ENCODE measurements at places on chromosomes 13 and 19.

GRCh38 chr19:46442808-46443450 is 14.2 kb upstream of the PNMA8C start:
- DNase-seq = peak; percentile 88

DNA sequence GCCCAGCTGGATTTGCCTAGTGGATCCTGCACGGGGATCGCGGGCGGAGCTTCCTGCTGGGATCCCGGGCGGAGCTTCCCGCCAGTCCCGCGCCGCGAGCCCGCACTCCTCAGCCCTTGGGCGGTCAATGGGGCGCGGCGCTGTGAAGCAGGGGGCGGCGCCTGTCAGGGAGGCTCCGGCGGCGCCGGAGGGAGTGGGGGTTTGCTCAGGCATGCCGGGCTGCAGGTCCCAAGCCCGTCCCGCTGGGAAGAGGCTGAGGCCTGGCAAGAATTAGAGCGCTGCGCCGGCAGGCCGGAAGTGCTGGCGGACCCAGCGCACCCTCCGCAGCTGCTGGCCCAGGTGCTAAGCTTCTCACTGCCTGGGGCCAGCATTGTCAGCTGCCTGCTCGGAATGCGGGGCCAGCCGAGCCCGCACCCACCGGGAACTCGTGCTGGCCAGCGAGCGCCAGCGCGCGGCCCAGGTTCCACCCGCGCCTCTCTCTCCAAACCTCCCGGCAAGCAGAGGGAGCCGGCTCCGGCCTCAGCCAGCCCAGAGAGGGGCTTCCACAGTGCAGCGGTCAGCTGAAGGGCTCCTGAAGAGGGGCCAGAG is 119.6 kb downstream of the PRR20E start:
- DNase-seq = no peak

DNA sequence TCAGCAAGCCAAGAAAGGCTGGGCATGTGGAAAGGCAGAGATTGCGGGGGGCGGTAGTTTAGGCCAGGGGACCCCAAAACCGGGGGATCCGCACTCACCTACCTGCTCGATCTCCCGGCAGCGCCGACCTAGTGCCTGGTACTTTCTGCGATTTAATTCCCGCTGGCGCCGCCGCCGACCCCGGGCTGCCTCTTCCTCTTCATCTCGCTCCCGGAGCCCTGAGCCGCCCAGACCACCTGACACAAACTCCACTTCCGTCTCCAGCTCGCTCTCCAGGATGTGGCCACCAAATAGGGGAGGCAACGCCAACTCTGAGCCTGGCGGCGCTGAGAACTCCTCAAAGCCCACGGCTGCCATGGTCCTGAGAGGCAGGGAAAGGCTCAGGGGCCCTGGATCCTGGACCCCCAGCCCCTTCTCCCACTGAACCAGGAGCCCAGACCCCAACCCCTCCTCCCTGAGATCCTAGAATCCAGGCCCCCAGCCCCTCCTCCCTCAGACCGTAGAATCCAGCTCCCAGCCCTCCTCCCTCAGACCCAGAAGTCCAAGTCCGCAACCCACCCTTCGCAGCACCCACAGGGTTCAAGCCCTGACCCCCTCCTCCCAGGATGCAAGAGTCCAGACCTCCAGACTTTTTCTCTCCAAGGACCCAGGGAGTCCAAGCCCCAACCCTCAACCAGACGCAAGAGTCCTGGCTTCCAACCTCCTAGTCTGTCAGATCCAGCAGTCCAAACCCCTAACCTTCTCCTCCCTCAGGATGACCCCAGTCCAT is 933 bp downstream of the TFPT start:
- DNase-seq = no peak

- no peak for DNase-seq
Measured at GRCh38 chr13:93355094-93355493, 128.5 kb downstream of the GPC6 start.

DNA sequence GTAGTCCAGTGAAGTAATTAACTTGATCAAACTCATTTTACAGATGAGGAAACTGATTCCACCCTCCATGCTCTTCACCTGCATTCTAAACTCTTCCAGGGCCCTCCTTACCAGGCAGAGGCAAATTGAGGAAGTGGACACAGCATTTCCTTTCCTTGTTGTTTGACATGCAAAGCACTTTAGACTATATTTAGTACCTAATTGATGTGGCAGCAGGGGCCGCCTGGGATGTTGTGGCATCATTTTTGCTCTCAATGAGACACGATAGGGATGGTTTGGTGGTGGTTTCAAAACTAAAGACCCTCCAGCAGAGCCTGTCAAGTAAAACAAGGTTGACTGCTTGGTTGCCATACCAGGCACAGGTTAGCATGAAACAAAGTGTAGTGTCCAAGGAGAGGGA is 7.9 kb downstream of the SIPA1L3 start:
- no peak for DNase-seq

- DNase-seq = no peak
Measured at GRCh38 chr19:1085676-1086442, 9.3 kb downstream of the POLR2E start.

DNA sequence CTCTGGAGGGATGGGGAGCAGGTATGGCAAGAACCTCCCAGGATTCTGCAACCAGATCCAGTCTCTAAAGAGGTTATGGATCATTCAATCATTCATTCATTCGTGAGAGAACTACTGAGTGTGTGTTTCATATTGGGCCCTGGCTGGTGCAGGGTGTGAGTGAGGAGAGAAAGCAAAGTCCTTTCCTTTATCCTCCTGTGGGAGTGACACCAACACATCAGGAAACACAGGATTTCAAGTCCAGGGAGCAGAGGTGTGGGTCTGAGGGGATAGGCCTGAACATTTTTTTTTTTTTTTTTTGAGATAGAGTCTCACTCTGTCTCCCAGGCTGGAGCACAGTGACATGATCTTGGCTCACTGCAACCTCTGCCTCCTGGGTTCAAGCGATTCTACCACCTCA is 3.3 kb downstream of the CEACAM1 start:
- DNase-seq = no peak

GRCh38 chr13:67299072-67299635 is 69.0 kb upstream of the PCDH9 start:
- DNase-seq = no peak

- DNase-seq = no peak
Measured at GRCh38 chr13:103430368-103430767, 364.2 kb upstream of the SLC10A2 start.

DNA sequence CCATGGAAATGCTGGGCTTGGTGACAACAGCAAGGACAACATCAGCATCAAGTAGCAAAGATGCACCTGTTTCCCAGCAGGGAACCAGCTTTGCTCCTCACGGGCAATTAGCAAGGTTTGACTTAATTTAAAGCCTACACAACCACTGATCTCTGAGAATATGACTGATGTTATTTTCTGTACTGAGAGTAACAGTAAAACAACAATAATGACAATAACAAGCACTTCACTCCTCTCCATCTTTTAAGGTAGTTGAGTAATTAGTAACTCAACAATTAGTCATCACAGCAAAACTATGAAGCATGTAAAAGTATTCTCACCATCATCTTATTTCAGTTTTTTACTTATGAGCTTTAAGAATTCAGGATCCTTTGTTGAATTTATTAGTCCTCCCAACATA is 37.3 kb downstream of the ENOX1 start:
- no peak for DNase-seq

GRCh38 chr13:97306645-97307044 is 84.5 kb downstream of the MBNL2 start:
- DNase-seq = no peak

GRCh38 chr19:46191356-46191755 is 38.2 kb upstream of the IGFL1 start:
- DNase-seq = no peak

GRCh38 chr13:71054358-71054757 is 812.6 kb downstream of the DACH1 start:
- no peak for DNase-seq

DNA sequence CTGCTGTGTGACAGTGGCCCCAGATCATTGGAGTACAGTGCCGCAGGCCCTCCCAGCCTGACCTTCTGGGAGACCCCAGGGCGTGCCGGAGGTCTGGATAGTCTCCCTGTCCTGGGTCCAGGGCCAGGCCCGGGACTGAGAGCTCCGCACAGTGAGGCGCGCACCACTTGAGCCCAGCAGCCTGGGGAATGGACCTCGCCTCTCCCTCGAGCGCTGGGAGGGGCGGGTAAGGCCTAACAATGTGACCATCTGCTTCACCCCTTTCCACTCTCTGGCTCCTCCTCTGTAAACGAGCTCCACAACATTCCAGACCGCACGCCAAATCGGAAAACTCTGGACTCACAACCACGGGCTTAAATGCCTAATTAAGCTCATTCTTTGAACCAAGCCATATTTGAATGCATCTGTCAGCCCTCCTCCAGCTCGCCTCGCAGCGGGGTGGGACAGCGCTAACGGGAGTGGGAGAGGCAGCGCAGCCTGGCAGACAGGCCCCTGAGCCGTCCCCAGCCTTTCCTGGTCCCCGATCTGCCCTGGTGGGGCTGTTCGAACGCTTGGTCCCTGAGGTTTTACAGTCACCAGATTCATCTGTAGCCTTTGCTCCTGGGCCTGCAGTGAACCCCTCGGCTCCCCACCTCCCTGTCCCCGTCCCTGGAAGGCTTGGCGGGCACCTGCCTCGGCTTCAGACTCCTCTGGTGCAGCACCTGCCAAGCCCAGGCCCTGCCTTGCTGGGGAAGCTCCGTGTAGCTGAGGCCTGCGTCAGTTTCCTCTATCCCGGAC is 120.7 kb upstream of the VSTM2B start:
- peak; percentile 77 for DNase-seq

DNA sequence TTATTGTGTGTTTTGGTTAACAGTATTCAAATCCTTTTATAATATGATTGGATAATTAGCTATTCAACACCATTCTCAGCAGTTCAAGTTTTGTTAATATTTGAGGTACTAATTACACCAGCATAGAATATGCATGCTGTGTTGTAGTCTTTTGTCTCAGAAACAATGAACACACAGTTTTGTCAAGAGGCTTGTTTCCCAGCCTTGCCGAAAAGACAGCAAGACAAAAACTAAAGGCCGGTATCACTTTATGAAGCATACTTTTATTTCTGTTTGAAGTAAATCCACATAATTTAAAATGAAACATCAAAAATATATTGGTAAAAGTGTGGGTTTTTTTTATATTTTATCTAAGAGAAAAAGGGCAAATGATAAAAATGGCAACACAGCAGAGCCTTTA is 7.5 kb downstream of the GPR180 start:
- DNase-seq = no peak

DNA sequence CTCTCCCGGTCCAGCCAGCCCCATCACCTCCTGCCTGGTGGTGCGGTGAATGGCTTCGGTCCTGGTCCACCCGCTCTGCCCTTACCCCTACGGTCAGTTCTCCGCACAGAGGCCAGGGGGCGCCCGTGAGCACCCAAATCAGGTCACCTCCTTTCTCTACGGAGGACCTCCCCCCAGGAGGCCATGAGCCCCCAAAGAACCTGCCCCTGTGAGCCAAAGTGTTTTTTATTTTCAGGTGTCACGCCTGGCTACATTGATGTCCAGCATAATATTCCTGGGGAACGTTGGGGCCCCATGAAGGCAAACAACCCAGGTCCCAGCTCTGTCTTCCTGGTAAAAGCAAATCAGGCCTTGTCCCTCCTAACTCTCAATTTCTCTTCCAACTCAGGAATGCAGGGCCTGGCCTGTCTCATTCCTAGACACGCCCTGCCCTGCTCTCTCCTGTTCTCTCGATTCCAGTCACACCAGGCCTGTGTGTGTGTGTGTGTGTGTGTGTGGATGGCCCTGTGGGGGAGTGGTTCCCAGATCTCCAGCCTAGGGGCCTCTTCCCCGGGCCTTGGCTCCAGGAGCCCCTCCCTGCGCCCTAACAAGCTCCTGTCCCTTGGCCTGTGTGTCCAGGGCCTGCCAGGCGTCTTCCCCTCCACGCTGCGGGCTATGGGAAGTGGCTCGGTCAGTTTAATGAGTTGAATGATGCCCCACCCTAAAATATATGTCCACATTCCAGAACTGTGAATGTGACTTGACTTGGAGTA is 9.7 kb upstream of the GIPC1 start:
- DNase-seq = peak; percentile 82

DNA sequence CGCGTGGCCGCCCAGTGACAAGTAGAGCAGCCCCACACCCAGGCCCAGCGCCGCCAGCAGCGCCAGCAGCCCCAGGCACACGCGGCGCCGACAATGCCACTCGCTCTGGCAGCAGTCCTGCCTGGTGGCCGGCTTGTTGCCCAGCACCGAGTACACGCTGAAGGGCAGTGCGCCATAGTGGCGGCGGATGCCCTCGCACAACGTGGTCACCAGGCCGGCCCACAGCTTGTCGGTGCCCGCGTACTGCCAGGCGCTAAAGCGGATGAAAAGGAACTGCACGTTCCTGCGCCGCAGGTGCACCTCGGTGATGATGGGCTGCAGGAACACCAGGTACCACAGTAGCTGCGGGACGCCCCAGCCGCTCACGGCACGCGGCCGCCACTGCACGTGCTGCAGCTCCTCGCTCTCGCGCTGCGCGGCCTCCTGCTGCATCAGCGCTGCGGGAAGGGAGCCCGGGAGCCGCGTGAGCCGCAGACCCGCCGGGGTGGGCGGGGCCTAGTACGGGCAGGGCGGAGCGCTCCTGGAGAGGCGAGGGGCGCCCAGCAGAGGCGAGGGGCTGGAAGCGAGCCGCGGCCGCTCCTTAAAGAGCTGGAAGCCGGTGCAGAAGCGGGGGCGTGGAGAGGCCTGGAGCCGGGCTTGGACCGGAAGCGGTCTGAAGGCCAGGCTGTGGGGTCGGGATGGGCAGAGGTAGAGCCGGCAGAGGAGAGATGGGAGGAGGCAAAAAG is 7.3 kb downstream of the NKPD1 start:
- DNase-seq = peak; percentile 30

- DNase-seq = no peak
Measured at GRCh38 chr13:98524391-98524790, 52.5 kb downstream of the STK24 start.

GRCh38 chr19:13366529-13367143 is 139.6 kb downstream of the CACNA1A start:
- no peak for DNase-seq

DNA sequence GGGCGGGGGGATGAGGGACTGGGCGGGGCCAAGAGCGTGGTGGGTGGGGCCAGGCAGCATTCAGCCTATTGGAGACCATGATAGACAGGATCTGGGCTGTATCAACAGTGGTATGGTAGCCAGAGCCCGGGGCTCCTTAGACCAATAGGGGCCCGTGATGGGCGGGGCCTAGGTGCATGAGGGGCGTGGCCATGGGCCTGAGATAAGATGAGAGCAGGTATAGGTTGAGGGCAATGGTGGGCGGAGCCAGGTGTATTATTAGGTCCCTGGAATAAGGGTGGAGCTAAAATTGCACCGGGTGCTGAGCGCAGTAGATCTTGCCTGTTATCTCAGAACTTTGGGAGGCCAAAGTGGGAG is 5.3 kb downstream of the ABCA7 start:
- no peak for DNase-seq

DNA sequence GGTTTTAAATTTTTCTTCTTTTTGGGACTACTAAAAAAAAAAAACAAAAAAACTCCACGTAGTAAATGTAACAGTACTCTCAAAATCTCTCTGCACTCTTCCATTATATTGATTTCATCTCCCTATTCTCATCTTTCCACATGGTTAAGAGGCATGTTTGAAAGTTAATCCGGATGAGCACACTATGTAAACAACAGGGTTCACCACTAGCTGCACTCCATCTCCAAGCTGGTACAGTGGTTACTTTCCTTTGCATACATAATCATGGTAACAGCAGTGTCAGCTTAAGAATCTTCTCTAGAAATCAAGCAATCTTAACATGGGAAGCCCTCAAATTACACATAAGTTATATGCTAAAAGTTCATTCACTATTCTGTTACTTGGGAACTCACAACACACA is 92.6 kb downstream of the MIPEP start:
- DNase-seq = no peak
